ENCODE measurements at places on chromosomes 3 and 15. TPM values are rescaled to one million over a fixed set of nuclear protein-coding genes. Genes with fewer than 3 reads are reported as not detected.
A peak's percentile ranks its signal among the peaks of the same experiment; 100 is the strongest.

Gene DNAH12
- total RNA-seq, result under 0.01 TPM

Gene ZNF385D
- total RNA-seq, result 0.28 TPM

Gene KNL1
- 32.5 TPM for total RNA-seq

Gene MYZAP
- total RNA-seq, result not detected

Gene TMEM40
- total RNA-seq, result not detected

Gene CYP8B1
- total RNA-seq, result not detected

Gene CLRN1
- total RNA-seq, result not detected

DNA sequence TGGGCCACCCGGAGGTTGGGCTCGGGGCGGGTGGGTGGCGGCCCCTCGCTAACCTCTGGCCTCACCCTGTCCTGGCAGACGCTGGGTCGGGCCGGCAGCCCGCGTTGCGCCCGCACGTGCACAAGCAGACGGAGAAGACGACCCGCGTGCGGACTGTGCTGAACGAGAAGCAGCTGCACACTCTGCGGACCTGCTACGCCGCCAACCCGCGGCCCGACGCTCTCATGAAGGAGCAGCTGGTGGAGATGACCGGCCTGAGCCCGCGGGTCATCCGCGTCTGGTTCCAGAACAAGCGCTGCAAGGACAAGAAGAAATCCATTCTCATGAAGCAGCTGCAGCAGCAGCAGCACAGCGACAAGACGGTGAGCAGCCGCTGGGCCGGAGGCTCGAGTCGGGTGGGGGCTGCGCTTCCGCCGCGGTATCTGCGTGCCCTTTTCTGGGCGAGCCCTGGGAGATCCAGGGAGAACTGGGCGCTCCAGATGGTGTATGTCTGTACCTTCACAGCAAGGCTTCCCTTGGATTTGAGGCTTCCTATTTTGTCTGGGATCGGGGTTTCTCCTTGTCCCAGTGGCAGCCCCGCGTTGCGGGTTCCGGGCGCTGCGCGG is 3.7 kb downstream of the ISL2 start:
- DNase-seq, result no peak

DNA sequence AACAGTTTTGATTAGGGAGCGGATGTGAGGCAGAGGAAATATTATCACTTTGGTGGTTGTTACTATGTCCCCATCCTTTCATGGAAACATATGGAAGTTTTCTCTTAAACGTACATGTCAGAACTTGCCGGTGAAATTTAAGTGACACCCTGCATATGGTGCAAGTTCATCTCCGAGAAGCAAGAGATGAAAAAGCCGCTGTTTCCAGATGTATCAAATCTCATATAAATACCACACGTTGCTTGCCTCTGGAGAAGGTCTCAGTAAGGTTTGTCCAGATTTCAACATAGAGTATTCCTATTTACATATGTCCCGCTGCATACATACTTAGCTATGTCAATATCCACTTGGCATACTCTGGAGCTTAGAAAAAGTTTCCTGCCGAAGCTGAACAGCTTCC is 172.2 kb upstream of the ICE2 start:
- no peak for DNase-seq

DNA sequence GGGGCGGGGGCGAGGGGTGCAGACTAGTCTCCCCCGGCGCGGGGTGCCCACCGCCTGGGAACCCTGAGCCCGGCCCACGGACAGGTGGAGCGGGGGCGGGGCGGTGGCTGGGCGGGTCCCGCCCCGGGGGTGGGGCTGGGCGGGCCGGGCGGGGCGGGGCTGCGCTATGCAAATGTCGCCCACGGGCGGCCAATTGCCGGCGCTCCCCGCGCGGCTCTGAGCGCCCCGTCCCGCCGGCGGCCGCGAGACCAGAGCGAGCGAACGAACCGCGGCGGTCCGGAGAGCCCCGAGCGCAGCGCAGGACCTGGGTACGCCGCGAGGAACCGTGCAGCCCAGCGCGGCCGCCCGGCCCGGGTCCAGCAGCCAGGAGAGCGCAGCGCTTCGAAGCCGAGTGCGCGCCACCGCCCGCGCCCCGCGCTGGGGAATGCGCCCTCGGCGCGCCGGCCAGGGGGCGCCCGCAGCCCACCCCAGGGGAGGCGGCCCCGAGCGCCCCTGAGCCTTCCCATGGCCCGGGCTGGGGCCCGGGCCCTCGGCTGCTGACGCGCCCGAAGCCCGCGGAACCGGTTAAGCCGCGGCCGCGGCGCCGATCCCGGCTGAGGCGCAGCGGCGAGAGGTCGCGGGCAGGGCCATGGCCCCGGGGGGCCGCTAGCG is at the start of gene SEMA3F:
Gene SEMA3F (plus strand): TSS at position 485 of the 651 bp plus-strand sequence. CDS start 4,299 bp downstream, outside the sequence.
- peak; percentile 56 for DNase-seq

DNA sequence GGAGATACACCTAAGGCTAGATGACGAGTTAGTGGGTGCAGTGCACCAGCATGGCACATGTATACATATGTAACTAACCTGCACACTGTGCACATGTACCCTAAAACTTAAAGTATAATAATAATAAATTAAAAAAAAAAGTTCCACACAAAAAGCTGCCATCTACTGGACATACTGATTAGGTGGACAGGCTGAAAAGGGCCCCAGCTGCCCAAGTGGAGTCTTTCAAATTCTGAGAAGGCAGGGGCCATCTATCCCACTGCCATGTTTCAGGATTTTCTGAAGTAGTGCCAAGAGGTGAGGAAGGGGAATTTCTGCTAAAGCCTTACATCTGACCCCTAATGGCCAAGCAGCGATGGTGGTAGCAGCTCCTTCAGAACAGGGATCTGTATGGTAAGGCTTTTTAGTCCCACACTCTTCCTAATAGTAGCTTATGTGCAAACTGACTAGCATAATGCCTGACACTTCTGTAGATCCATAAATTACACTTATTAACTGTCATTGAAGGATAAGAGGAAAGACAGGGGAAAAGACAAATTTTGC is 7.7 kb downstream of the FSTL1 start:
- no peak for DNase-seq

- no peak for DNase-seq
Observed at GRCh38 chr3:161557445-161558150, 61.0 kb downstream of the OTOL1 start.

GRCh38 chr3:178440043-178440442 is 96.2 kb upstream of the KCNMB2 start:
- no peak for DNase-seq

GRCh38 chr15:96335411-96336024 is 5.0 kb downstream of the NR2F2 start:
- no peak for DNase-seq

- DNase-seq, result no peak
Observed at GRCh38 chr15:42282344-42282743, 9.1 kb upstream of the TMEM87A start.

DNA sequence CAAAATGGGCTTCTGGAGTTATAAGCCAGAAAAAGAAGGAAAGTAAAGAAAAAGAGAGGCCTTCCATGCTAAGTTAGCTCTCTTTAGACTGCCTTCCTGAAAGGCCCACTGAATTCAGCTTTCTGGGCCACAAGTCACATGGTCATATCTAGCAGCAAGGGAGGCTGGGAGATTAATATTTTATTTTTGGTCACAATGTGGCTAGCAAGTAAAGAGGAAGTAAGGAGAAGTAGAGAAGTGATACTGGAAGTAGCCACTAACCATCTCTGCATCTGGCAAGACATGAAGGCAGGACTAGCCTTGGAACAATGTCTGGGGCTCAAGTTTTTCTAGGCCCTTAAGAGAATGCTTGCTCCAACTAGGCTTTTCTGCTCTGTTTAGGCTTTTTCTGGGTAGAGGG is 81.8 kb upstream of the UBE2E1 start:
- DNase-seq, result no peak

DNA sequence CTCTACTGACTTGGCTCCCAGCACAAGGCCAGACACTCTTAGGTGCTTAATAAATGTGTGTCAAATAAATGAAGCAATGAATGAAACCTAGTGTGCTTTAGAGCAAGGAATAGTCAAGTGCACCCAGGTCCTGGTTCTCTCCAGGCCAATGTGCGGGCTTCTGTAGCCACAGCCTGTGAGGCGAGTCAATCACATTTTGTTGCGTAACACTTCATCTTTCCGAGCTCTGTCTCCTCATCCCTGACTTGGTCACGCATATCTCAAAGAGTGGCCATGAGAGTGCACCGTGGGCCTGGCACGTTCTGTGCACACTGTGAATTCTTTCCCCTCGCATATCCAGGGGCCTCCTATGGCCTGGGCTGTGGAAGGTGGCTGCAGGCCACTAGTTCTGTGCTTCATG is 11.4 kb upstream of the SH3GL3 start:
- no peak for DNase-seq

DNA sequence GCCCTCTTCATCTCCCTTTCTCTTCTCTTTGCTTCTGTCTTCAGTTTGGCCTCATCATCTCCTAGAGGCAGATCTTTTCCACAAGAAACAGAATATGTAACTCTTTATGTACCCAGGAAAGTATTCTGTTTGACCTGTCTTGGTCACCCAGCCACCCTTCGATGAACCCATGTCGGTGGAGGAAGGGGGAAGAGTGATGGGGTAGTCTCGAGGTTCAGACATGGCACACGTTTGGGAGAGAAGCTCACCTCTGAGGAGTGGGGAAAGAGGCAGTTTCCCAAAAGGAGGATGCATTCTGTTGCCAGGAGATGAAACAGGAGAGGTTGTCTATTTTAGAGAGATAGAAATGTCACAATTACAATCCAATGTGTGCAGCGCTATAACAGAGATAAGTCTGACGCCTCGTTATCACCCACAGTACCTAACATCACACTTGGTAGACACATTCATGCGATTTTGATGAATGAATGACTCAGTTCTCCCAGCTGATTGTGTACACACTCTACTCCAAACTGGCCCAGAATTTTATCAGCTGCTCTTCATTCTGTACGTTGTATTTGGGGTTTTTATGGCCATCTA is 722 bp upstream of the CCDC50 start:
- DNase-seq, result no peak

DNA sequence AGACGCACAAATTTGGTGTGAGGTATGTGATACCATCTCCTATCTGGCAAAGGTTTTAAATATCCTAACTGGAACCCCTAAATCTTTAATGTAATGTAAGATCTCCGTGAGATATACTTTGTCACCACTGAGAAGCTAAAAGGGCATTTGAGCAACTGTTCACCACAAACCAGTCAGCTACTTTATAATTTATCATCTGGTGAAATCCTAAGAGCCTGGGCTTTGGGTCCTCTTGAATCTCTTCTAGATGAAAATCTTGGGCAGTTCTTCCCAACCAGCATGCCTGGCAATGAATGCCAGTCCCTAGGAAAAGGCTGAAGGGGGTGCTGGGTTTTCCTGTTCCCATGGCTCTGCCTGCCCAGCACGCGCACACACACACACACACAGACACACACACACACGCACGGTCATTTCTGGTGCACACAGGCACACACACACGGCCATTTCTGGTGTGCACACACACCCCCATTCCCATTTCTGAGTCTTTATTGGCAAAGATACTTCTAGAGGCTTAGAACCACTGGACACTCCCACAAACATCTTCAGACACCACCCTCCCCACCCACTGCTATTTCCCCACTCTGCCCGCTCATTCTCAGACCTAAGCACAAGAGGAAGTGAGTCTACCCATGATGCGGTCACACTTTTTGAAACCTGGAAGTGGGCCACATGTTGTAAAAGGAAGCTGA is 72.6 kb downstream of the MYO1E start:
- DNase-seq, result peak; percentile 97

- no peak for DNase-seq
Observed at GRCh38 chr3:71454512-71455403, 128.8 kb downstream of the FOXP1 start.

- no peak for DNase-seq
Observed at GRCh38 chr3:145089337-145089736, 1071.6 kb downstream of the PLOD2 start.

- DNase-seq, result no peak
Observed at GRCh38 chr3:31744913-31745312, 212.2 kb downstream of the STT3B start.
